Spinal cord (tissue), 10 donors: ENCODE measurements at places on chromosomes 13 and 19. TPM values are rescaled to one million over a fixed set of nuclear protein-coding genes. Genes with fewer than 3 reads are reported as not detected.

DNA sequence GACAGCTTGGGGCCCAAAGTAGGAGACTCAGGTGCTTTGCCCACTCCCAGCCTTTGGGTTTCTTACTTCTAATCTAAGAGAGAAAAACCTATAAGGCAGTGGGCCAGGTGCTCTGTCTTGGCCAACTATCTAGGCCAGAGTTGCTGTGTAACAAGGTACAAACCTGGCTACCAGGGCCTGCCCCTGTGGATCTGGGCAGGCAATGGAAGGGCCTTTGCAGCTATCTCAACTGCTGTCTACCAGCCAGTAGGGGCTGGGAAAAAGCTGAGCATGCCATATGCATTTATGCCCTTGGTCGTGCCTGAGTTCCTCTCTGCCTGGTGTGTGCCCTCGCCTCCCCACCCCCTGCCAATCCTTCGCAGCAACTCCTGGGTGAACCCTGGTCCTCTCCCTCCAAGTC is 16.7 kb upstream of the SERPINE3 start:
- DNase-seq = no peak

- peak; percentile 49 for DNase-seq
Measured at GRCh38 chr19:3061182-3062161, 823 bp downstream of the TLE5 start.

- DNase-seq = no peak
Measured at GRCh38 chr13:23558675-23559536, 11.3 kb upstream of the TNFRSF19 start.

DNA sequence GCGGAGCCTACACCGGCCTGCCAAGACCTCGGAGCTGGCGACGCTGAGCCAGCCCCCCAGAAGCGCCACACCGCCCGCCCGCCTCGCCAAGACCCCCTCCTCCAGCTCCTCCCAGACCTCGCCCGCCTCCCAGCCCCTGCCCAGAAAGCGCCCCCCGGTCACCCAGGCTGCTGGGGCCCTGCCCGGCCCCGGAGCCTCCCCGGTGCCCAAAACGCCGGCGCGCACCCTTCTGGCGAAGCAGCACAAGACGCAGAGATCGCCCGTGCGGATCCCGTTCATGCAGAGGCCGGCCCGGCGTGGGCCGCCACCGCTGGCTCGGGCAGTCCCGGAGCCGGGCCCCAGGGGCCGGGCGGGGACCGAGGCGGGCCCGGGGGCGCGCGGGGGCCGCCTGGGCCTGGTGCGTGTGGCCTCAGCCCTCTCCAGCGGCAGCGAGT is 10.2 kb downstream of the C19orf25 start:
- no peak for DNase-seq

DNA sequence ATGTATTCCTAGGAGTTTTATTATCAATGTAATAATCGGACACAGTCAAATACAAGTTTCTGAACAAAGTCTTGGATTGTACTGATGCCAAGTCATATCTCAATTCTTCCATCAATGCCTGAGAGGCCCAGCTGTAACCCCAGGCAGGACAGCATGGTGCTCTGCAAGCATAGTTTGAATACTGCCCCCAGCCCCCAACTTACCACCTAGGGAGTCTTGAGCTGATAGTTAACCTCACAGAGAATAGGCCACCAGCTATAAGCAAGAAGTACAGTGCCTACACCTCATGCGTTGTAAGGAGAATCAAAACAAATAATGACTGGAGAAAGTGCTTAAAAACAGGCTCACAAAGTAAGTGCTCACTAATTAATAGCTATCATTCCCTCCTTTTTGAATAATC is 2.7 kb downstream of the PROSER1 start:
- no peak for DNase-seq

The GJB2 gene
- total RNA-seq = 54.0 TPM

The PROZ gene
- total RNA-seq = not detected
